ENCODE measurements at places on chromosomes 6 and 20.

- no peak for DNase-seq
Measured at GRCh38 chr6:75852721-75853120, 103.7 kb downstream of the MYO6 start.

DNA sequence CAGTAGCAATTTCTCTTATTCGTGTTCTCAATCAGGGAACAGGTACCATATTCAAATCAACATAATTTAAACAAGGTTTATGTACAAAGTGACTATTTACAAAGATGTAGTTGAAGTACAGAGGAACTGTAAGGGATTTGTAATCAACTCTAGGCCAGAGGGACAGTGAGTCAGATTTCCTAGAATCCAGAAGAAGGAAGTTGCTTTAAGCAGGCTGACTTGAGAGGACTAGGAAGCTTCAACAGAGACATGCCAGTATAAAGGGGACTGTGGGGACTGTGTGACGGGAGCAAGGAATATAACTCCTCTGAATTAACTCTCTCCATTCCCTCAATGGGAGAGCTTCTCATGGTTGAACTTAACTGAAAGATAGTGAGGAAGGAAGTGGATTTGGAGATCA lies 427.4 kb upstream of the JAG1 start:
- no peak for DNase-seq

GRCh38 chr20:59219211-59219610 lies 55.6 kb downstream of the ZNF831 start:
- no peak for DNase-seq

- no peak for DNase-seq
Measured at GRCh38 chr6:85372188-85372914, 77.5 kb upstream of the NT5E start.

DNA sequence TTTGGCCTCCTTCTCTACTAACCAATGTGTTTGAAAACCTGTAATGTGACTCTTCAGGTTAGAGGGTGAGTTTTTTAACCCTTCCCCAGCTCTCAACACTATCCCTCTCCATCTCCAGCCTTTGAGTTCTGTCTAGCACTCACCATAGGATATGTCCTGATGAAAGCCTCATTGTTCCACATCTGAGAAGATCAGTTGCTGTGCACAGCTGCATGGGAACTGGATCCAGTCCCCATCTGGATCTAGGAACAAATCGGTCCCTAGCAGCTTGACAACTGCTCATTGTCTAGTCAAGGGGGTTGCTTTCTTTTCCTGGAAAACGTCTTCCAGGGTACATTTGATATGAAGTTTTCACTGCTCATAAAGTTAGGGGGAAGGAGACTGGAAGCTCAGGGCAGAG lies 45.4 kb upstream of the AGPAT4 start:
- DNase-seq = no peak
